ENCODE measurements at places on chromosomes 1 and 21.
A peak's percentile ranks its signal among the peaks of the same experiment; 100 is the strongest.

DNA sequence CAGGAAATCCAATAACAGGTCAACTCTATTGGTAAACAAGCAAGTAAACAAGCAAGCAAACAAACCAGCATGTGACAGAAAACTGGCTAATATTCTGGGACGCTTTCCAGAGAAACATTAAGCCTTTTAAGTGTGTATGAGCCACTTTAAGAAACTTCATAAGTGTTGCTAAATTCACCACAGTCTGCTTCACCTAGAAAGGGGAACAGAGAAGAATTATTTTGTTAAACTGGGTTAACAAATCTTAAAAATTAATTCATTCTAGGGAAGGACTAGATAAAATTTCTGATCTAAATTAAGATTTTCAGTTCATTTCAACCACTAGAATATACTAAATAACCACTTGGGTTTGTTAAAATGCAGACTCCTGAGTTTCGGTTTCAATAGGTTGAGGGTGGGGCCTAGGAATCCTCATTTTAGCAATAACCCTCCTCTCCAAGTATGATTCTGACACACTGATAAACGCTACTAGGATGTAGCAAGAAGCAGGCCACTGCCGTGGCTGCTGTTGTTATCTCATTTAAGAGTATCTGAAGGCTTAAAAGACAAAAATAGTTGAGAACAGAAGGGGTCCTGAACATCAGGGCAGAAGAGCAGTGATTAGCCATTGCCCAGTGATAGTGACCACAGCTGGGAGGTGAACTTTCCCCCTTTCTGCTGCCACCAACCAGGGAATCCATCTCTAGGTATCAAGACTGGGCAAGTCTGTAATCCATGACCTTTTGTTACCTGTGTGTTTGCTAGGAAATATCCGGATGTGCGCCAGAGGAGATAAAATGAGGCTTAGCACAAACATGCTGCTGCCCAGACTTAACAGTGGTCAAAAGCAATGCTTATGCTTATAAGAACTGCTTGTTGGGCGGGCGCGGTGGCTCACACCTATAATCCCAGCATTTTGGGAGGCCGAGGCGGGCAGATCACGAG, 11.2 kb downstream of the CREG1 start:
- no peak for DNase-seq

- no peak for DNase-seq
These were observed 107.8 kb downstream of the NME7 start for GRCh38 chr1:169259816-169260215.

DNA sequence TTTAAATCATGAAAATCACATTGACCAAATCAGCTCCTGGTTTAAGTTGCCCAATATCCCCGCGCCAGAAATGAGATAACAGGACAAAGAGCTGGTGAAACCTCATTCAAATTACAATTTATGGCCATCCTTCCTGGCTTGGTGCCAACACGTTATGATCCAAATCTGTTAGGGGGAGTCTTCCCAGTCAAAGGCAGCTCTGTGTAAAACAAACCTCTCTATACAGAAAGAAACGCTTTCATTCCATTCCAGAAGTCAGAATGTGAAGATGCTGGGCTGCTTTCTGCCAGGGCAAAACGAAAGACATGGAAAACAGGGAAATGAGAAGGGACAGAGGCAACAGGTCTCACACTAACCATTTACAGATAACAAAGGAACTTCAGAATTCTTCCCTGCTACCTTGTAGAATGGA, 53.5 kb upstream of the TIAM1 start:
- DNase-seq = no peak

DNA sequence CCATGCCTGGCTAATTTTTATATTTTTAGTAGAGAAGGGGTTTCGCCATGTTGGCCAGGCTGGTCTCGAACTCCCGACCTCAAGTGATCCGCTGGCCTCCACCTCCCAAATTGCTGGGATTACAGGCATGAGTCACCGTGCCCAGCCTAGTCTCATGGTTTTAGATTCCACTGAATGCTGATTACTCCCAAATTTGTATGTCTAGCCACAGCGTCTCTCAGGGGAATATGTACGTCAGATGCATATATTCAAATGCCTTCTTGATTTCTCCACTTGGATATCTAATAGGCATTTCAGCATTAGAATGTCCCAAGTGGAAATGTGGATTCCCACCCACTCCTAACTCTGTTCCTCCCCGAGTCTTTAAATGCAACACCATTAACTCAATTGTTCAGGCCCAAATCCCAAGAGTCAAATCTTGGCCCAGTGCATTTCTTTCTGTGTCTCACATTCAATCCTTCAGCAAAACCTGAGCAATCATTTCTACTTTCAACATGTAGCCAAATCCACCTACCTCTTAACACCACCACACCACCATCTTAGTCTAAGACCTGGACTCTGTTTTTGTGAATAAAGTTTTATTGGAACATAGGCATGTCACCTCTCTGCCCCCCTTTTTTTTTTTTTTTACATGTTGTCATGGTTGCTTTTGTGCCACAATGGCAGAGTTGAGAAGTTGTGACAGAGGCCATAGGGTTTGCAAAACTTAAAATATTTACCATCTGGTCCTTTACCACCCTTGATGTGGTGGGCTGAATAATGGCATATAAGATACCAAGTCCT, 9.8 kb upstream of the CAMTA1 start:
- no peak for DNase-seq

GRCh38 chr1:3419415-3420204, 34.9 kb upstream of the ARHGEF16 start:
- DNase-seq = no peak

GRCh38 chr1:167955915-167956314, 19.0 kb upstream of the MPC2 start:
- no peak for DNase-seq

DNA sequence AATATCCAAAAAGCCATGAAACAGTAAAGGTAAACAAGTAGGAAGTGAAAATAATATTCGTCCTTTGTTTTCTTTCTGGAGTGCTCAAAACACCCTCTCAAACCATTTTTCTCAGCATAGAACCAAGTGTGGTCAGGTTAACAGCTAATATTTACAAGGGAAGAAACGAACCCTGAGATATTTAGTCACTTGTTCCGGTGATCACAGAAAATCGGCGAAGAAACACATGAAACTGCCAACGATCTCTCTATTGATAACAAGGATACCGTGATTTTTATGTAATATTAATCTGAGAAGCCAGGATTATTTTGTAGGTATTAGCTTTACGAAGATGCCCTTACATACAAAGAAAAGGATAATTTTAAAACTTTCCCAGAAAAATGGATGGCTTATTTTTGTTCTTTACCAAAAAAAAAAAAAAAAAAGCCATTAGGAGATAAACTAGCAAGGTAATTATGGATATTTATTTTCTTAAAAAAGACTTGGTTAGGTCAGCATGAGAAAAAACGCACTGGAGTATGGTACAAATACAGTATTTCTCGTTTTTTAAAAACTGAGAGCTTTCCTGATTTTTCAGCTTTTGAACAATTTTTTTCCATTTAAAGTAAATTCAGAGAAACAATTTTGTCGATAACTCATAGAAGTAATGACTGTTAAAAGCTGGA, 107.3 kb upstream of the HNRNPU start:
- DNase-seq = no peak

DNA sequence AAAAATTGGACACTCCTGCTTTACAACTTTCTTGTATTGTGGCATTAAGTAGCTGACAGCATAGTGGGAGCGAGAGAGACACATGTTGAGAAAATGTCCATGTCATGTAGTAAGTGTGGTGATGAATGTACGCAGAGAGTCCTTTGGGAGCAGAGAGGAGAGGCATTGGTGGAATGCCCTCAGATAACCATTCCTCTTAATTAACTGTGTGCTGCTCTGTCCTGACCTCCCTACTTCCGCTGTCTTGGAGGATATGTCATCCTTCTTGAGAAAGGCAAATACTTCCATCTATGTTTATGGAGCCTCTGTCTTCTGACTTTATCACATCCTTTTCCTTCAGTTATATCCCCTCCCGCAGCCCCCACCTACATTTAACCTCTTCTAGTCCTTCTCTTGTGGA, 38.4 kb downstream of the F3 start:
- DNase-seq = no peak

DNA sequence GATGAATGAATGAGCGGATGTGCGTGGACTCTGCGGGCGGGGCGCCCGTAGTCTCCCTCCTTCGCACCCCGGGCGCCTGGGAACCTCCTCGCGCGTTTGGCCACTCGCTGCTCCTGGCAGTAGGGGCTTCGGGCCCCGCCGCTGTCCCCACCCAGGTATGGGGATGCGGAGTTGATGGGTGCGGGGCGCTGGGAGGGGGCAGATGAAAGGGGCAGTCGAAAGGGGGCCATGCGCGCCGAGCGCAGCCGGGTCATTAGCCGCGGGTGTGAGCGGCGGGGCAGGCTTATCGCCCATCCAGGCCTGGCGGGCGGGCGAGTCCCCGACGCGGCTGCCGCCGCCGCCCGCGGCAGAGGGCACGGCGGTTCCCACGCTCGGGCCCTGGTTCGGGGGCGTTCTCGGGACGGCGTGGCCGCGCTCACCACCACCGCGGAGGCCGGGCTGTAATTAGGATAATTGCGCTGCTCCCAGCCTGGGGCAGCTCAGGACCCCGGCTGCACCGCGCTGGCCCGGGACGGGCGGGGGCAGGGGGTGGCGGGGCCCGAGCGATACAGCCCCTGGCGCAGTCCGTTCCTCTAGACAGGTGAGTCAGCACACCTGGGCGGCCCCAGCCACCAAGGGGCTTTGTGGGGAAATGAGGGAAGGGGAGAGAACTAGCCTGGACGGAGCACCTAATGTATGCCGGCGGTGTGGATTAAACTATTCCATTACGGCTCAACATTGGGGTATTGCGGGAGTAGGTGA, 22.1 kb upstream of the CITED4 start:
- no peak for DNase-seq

GRCh38 chr1:229043115-229043514, 227.8 kb upstream of the RAB4A start:
- no peak for DNase-seq

GRCh38 chr1:19309123-19309813, 2.7 kb downstream of the AKR7A2 start:
- no peak for DNase-seq

- DNase-seq = no peak
These were observed 168.9 kb downstream of the TPR start for GRCh38 chr1:186206048-186206570.

- no peak for DNase-seq
These were observed 111.2 kb downstream of the LIPI start for GRCh38 chr21:14099570-14099969.

DNA sequence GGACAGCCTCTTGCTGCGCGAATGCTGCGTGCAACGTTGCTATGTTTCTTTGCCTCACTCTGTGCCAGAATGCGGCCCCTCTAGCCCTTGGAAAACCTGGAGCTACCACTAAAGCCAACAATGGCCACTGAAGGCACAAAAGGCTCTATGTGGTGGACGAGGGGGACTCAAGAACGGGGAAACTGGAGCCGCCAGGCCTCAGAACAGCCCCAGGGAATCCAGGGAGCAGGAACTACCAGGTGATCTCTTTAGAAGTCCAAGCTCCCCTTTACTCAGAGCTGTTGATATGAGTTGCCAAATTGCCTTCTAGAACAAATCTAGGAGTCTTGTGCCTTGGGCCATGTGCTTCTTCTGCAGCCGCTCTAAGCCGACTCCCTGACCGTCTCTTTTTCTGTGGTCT, 113.8 kb upstream of the ERRFI1 start:
- DNase-seq = no peak

DNA sequence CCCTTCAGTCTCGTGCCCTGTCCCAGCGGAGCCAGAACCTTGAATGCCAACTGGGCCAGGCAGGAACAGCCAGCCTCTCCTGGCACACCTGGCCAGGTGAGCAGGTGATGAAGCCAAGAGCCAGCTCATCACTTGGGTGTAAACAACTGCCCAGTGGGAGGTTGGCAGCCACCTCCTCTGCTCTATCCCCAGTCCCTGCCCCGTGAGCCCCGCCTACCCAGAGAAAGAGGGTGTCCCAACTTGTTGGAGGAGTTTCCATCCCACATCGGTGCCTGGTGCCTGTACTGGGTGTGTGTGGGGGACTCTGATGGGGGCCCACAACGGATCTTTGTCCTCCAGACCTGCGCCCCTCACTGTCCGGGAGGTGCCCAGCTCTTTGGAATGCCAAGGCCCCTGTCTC, 17.8 kb upstream of the FAM131C start:
- no peak for DNase-seq

DNA sequence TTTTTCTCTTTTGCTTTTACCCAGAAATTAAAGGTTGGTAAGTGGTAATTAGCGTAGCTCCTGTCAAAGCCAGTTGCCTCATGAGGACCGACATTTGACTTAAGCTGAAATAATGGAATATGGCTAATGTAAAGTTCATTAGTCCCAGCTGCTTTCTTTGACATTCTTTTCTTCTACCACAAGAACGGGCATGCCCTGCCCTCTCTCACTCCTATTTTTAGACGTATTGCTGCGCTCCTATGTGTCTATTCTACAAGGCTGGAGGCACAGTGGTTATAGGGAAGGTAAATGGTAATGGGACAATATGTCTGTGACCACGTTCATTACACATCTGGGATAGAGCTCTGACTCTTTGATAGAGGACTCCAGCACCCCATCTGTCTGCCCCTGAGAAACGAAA, 6.8 kb downstream of the CORT start:
- no peak for DNase-seq

GRCh38 chr1:106680776-106681344, 375.6 kb upstream of the PRMT6 start:
- no peak for DNase-seq

- no peak for DNase-seq
These were observed at the start of gene ANXA9 for GRCh38 chr1:150981805-150982712. Gene ANXA9 (plus strand): TSS chr1:150982292. CDS start chr1:150983106, 814 bp downstream.

- DNase-seq = no peak
These were observed 186.4 kb downstream of the HMCN1 start for GRCh38 chr1:185920602-185921001.

GRCh38 chr1:232985882-232986526, 35.6 kb downstream of the NTPCR start:
- DNase-seq = no peak

DNA sequence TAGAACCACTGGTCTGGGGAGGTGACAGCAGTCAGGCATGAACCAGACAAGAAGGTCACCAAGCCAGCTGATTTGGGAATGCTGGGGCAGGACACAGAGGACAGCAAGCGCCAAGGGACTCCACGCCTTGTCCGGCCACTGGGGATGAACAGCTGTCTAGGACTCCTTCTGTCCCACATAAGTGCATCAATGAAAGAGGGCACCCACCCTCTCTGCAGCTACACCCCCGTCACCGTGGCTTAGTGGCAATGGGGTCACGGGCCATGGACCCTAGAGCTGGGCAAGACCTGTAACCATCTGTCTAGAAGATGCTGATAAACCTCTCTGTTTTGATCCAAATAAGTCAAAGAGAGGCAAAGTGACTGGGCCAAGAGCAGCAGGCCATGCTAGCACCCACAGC, 16.8 kb downstream of the UBE2G2 start:
- no peak for DNase-seq

DNA sequence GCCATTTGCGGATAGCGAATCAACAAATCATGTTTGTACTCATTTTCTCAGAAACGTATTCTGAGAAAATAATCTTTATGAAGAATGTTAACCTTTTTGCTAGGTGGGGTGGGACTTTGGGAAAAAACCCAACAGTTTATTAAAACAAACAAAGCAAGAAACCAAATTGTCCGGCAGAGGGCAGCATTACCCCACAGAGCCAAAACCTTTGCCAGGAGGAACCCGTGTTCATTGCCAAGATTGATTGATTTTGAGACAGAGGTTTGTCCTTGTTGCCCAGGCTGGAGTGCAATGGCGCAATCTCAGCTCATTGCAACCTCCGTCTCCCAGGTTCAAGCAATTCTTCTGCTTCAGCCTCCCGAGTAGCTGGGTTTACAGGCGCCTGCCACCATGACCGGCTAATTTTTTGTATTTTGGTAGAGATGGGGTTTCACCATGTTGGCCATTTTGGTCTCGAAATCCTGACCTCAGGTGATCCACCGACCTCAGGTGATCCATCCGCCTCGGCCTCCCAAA, 70.8 kb upstream of the RHOU start:
- DNase-seq = peak; percentile 79

GRCh38 chr1:97636941-97637340, 283.9 kb downstream of the DPYD start:
- DNase-seq = no peak
